ENCODE measurements at places on chromosomes 7 and 10. TPM values are rescaled to one million over a fixed set of nuclear protein-coding genes. Genes with fewer than 3 reads are reported as not detected.

SPDYE17 gene
- not detected for total RNA-seq

CLCN1 gene
- total RNA-seq, result 0.13 TPM

ENTPD1 gene
- 0.52 TPM for total RNA-seq

RPEL1 gene
- 0.13 TPM for total RNA-seq

NUTM2E gene
- 0.13 TPM for total RNA-seq

ZNF467 gene
- total RNA-seq, result 27.9 TPM

NAT16 gene
- total RNA-seq, result not detected

FANK1 gene
- 3.0 TPM for total RNA-seq

ZNF727 gene
- total RNA-seq, result not detected

KIAA1549 gene
- total RNA-seq, result 1.9 TPM

NXPH1 gene
- not detected for total RNA-seq

TLL2 gene
- 0.26 TPM for total RNA-seq

MYL7 gene
- not detected for total RNA-seq

ABCB1 gene
- not detected for total RNA-seq

BLNK gene
- total RNA-seq, result not detected

CRYGN gene
- not detected for total RNA-seq

NUDT13 gene
- 1.4 TPM for total RNA-seq

MINDY4 gene
- total RNA-seq, result 4.2 TPM

PNLIPRP2 gene
- total RNA-seq, result not detected

MSMB gene
- not detected for total RNA-seq

PDE6C gene
- total RNA-seq, result not detected

SPDYE6 gene
- not detected for total RNA-seq

SPRN gene
- total RNA-seq, result under 0.01 TPM

TMEM176B gene
- not detected for total RNA-seq

SEPHS1 gene
- total RNA-seq, result 44.3 TPM

MLXIPL gene
- not detected for total RNA-seq

NUTM2B gene
- 0.39 TPM for total RNA-seq

NKX2-3 gene
- not detected for total RNA-seq

GIMAP2 gene
- total RNA-seq, result 2.1 TPM

LLCFC1 gene
- not detected for total RNA-seq

MARVELD1 gene
- total RNA-seq, result 53.4 TPM

PAOX gene
- total RNA-seq, result 5.6 TPM

GIMAP8 gene
- total RNA-seq, result 0.39 TPM

CUL2 gene
- total RNA-seq, result 25.9 TPM

NEURL1 gene
- not detected for total RNA-seq

UBTD1 gene
- total RNA-seq, result 32.8 TPM

FZD1 gene
- 35.7 TPM for total RNA-seq

MASTL gene
- 17.3 TPM for total RNA-seq

ANKRD26 gene
- total RNA-seq, result 8.9 TPM

MORN4 gene
- total RNA-seq, result 3.4 TPM

Data from epithelial cell of alveolus of lung (primary cell).